Fibroblast of upper back skin (primary cell): ENCODE measurements at places on chromosomes 12 and 14.

DNA sequence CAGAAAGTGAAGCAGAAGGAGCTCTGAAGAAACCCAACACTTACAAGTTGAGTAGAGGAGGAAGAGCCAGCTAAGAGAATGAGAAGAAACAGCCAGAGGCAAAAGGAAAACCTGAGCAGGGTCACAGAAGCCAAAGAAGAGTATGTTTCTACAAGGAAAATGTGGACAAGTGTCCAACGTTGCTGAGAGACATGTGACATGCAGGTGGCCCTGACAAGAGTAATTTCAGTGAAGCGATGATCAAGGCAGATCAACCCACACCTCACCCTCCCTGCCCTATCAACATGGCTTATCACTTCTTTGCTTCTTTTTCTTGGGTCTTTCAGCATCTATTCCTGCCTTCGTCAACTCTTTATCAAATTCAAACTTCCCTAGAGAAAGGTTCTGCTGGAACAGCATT lies 68.3 kb downstream of the PPP2R5E start:
- DNase-seq = no peak

DNA sequence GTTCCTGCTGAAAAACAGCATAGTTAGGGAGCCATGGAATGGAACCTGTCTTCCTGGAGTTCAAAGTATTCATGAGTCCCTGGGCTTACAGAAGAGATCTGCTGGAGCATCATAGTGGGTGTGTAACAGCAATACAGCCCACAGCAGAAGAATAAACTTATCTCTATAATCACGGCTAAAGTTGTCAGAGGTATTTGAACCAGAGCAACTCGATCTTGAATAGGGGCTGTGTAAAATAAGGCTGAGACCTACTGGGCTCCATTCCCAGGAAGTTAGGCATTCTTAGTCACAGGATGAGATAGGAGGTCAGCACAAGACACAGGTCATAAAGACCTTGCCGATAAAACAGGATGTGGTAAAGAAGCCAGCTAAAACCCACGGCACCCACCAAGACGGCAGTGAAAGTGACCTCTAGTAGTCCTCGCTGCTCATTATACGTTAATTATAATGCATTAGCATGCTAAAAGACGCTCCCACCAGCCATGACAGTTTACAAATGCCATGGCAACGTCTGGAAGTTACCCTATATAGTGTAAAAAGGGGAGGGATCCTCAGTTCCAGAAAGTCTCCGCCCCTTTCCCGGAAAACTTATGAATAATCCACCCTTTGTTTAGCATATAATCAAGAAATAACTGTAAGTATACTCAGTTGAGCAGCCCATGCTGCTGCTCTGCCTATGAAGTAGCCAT lies 223.4 kb downstream of the PCNX1 start:
- peak; percentile 60 for DNase-seq

- DNase-seq = peak; percentile 29
These were observed 439.5 kb downstream of the CCER1 start for GRCh38 chr12:90515199-90516175.

- no peak for DNase-seq
These were observed 53.1 kb downstream of the TSPAN9 start for GRCh38 chr12:3130057-3130830.

DNA sequence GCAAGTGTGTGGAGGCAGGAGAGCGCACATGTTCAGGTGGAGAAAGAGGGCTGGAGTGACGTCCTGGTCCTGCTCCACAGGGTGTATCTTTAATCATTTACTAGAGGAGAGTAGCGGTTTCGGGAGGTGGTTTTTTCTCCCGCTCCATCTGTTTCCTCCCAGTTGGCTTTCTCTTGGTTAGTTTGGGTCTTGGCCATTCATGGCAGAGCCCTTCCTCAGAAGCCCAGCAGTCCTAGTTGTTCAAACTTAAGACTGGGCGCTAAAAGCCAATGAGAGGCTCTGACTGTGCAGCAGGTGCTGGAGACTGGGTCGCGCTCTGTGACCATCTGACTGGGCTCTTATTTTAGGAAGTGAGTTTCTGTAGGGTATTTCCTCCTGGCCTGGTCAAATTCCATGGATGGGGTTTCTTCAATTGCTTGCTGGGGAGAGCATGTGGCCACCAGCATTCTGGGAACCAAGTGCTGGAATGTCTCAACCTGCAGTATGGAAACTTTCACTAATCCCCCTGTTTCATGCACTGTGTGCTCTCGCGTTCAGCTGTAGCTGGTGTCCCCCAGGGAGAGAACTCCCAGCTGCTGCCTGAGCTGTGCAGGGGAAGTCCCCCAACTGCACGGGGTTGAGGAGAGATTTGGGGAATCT lies 27.4 kb upstream of the TSPAN9 start:
- DNase-seq = no peak

- DNase-seq = no peak
These were observed 10.7 kb upstream of the GPX2 start for GRCh38 chr14:64953310-64953654.

GRCh38 chr14:88604212-88604611 lies 41.4 kb downstream of the ZC3H14 start:
- DNase-seq = no peak

DNA sequence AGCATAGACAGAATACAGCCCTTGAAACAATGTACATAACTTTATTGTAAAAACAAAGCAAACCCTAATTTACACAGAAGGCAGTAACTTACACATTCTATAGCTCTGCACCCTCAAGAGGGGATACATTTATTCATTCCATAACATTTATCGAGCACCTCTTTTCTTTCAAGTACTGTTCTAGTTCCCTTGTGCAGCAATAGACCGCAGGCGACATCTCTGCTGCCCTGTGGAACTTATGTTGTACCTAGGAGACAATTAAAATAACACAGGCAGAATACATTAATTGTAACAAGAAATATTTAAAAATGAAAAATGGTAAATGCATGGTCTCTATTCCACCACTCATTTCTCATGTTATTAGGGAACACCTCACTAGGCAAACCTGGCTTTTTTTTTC lies 1.4 kb upstream of the ARHGDIB start:
- DNase-seq = no peak

GRCh38 chr14:24535737-24536136 lies 27.7 kb upstream of the CMA1 start:
- no peak for DNase-seq

DNA sequence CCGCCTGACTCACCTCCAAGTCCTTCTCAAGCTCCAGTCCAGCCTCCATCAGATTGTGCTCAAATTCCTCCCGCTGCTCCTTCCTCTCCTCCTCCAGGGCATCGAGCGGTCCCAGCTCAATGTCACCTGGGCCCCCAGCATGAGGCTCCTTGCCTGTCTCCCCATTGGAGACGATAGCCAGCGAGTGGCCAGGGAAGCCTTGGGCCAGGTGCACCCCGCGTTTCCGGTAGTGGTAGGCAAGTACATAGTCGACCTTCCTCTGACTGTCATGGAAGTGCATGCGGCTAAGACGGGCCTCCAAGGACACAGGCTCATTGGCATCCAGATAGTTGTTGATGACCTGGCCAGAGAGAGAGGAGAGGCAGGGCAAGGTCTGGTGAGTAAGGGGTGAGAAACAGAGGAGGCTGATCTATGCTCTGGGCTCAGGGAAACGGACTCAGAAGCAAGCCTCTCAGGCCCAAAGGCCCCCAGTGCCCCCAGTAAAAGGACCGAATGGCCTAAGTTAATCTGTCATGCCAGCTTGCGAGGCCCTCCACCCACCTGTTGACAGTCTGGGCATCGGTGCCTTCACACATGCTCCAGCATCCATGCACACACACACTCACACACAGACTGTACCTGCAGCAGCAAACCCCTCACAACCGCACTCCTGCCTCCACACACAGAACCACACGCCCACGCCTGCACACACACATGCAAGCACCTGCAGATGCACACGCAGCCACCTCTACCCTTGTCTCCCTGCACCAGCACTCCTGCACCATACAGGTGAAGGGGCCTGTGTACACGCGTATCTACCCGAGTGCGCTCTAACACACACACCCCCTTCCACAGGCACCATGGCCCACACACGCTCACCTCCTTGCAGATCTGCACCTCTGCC lies 23.8 kb downstream of the ANO2 start:
- DNase-seq = no peak

- peak; percentile 22 for DNase-seq
These were observed 29.9 kb upstream of the BCDIN3D start for GRCh38 chr12:49872781-49873181.

DNA sequence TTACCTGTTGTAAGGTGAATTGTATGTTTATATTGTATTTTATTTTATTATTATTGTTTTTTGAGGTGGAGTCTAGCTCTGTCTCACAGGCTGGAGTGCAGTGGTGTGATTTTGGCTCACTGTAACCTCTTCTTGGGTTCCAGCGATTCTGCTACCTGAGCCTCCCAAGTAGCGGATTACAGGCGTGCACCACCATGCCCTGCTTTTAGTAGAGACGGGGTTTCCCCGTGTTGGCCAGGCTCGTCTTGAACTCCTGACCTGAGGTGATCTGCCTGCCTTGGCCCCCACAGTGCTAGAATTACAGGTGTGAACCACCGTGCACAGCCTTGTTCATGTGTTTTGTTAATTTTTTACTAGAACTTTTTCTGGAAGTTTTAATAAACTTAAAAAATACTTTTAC lies 3.8 kb downstream of the ATF7IP start:
- no peak for DNase-seq

GRCh38 chr14:31541702-31542101 lies 19.5 kb upstream of the NUBPL start:
- no peak for DNase-seq

- DNase-seq = no peak
These were observed 1.1 kb downstream of the LIN52 start for GRCh38 chr14:74085828-74086227.

DNA sequence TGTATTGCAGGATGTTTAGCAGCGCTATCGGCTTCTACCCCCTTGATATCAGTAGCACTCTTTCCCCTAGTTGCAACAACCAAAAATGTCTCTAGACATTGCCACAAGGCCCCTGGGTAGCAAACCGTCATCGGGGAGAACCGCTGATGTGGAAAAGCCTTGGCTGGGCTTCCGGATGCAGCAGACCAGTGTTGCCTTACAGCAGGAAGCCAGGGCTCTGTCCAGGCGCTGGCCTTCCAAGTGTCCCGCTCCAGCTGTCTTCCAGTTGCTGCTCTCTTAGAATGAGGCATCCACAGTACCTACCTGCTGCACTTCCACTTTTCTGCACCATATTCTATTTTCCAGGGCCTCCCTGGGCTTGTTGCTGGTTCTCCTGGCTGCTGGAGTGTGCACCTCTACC lies 22.6 kb upstream of the SLC10A1 start:
- DNase-seq = no peak
